SK-N-MC (cell line): ENCODE measurements at places on chromosomes 4 and X.
A peak's percentile ranks its signal among the peaks of the same experiment; 100 is the strongest.

DNA sequence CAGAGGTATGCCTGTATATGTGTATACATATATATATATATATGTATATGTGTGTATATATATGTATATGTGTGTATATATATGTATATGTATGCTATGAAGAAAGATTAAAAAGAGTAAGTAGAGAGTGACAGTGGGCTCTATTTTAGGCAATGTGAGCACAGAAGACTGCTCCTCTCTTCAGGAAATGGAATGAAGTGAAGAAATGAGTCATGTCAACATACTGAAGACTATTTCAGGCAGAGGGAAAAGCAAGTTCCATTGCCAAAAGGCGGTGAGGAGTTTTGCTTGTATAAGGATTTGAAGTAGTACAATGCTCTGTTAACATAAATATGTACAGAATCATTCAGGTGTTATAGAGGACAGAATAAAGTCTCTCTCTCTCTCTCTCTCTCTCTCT, 773.2 kb upstream of the FTHL17 start:
- DNase-seq, result no peak

GRCh38 chrX:109857584-109858228, 124.6 kb upstream of the ACSL4 start:
- DNase-seq, result no peak

DNA sequence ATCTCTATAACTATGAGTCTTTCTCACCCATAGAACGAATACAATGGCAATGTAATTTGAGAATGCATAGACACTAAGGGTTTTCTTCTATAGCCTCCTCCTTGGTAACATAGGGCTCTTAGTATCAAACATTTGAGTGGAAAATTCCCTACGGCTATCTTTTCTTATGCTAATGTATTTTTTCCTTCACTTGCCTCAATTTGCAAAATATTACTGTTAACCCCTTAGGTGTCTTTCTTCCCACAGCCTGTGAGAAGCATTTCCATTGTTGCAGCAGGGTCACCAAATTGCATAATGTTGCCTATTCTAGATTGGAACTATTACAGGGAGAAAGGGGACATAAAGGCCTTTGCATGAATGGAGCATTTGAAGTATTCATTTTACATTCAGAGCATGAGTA, 140.5 kb upstream of the RAPGEF2 start:
- DNase-seq, result peak; percentile 81

DNA sequence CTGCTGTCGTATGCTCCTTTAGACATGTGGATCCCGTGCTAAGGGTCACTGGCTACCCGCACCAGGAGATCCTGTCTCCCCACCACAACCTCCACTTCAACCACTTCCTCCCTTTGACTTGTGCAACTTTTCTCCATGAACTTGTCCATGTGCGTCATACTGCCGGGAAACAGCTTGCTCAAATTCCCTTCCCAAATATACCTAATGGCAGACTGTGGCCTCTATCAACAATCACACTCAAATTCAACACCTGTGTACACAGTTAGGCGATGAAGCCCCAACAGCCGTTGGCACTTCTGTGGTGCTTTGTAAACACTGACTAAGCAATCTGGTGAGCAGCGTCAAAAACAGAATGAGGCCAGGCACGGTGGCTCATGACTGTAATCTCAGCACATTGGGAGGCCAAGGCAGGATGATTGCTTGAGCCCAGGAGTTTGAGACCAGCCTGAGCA, 49.5 kb downstream of the CD99L2 start:
- no peak for DNase-seq

- no peak for DNase-seq
These were observed 162.9 kb downstream of the LRBA start for GRCh38 chr4:150852216-150852615.

- DNase-seq, result no peak
These were observed 6.5 kb upstream of the GJB1 start for GRCh38 chrX:71216485-71216884.

DNA sequence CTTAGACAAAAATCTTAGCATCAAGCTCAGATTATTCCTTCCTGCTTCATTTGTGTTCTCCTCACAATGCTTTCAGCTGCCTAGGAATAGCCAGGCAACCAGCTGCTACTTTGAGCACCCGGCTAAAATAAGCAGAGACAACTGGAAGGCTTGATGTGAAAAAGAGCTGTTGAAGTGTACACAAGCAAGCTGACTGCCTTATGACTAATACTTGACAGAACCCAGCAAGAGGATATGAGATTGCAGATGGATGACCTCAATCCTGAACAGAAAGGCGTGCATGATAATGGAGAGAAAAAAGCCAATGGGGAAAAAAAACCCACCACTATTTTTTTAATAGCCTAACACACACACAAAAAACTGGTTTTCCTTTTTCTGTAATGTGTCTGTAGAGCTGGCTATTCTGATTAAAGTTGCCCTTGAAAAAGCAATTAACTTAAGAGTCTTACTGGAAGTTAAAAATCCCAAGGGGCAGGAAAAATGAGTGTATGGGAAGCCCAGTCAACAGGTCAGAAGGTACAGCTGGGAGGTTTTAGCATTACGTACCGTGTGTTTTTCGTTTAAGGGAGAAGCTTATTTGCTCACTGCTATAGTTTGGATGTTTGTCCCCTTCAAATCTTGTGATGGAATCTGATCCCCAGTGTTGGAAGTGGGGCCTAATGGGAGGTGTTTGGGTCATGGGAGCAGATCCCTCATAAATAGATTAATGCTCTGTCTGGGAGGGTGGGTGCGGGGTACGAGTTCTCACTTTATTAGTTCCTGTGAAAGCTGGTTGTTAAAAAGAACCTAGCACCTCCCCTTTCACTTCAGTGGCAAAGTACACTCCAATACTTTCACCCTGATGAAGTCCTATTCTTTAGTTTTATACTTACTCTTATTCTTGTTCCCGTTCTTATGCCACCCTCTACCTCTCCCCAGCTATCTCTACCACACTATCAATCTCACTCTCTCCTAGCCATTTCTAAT, 37.1 kb upstream of the HERC6 start:
- no peak for DNase-seq

GRCh38 chr4:82886147-82886942, 4.6 kb downstream of the SEC31A start:
- no peak for DNase-seq

DNA sequence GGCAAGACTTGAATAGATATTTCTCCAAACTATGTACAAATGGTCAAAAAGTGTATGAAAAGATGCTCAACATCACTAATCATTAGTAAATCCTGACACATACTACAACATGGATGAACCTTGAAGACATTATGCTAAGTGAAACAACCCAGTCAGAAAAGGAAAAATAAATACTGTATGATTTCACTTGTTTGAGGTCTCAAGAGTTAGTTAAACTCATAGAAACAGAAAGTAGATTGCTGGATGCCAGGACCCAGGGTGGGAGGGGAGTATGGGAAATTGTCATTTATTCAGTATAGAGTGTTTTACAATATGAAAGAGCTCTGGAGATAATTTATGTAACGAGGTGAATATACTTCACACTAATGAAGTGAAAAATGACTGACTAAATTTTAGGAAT, 32.4 kb downstream of the PRMT9 start:
- DNase-seq, result no peak

DNA sequence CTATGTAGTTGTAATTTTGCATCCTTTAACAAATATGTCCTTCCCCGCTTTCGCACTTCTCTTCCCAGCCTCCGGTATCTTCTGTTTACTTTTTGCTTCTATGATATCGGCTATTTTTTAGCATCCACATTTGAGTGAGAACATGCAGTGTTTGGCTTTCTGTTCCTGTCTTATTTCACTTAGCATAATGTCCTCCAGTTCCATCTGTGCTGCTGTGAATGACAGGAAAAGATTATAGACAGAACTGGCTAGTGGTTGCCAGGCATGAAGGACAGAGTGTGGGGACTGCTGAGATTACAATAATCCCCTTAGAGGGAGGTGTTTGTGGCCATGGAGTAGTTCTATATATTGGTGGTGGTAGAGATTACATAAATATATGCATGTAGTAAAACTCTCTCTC, 588.6 kb downstream of the NLGN4X start:
- DNase-seq, result no peak

DNA sequence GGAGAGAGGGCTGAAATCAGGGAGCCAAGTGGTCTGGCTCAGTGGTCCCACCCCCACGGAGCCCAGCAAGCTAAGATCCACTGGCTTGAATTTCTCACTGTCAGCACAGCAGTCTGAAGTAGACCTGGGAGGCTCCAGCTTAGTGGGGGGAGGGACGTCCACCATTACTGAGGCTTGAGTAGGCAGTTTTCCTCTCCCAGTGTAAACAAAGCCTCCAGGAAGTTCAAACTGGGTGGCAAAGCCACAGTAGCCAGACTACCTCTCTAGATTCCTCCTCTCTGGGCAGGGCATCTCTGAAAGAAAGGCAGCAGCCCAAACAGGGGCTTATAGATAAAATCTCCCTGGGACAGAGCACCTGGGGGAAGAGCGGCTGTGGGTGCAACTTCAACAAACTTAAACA, 88.1 kb downstream of the NPFFR2 start:
- no peak for DNase-seq

DNA sequence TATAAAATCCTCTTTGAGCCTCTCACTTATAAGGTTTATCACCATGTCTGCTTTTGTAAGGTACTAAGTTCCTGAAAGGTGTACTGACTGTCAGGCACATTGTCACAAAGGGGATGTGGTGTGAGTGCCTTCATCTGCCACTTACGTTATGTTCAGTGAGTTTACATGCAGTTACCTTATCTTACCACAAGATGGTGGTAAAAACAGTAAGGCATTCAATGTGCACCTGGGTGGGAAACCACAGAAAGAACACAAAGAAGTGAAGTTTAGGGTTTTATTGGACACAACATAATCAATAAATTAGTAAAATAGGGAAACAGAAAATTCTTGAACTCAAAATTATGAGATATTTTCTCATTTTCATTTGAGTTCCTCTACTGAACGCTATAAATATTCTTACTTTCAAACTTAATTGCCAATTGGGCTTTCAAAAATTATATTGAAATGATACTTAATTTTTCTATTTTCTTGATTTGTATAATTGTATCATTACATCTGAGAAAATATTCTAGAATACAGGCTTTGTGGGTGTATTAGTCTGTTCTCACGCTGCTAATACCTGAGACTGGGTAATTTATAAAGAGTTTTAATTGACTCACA, 650.8 kb downstream of the PCDH7 start:
- DNase-seq, result peak; percentile 1
